ENCODE measurements at places on chromosomes 16 and 17.

DNA sequence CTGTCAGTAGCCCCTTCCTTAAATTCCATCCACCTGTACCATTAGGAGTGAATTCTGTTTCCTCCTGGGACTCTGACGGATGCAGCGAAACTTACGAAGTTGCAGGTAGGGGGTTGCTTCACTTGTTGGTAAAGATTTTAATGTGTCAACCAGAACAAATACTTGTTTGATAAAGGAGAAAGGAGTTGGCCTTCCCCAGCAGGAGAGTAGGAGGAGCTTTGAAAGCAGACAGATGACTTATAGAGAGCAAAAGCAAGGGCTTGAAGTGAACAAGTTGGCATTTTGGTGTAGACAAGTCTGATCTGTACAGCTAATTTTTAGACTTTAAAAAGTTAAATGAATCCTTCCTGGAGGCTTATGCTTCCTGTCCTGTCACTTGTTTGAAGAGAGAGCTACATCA lies 38.1 kb upstream of the PMFBP1 start:
- DNase-seq = no peak

- no peak for DNase-seq
These were observed 19.3 kb upstream of the NSMCE1 start for GRCh38 chr16:27287887-27288286.

- DNase-seq = no peak
These were observed 178.5 kb downstream of the MAF start for GRCh38 chr16:79422064-79422463.

DNA sequence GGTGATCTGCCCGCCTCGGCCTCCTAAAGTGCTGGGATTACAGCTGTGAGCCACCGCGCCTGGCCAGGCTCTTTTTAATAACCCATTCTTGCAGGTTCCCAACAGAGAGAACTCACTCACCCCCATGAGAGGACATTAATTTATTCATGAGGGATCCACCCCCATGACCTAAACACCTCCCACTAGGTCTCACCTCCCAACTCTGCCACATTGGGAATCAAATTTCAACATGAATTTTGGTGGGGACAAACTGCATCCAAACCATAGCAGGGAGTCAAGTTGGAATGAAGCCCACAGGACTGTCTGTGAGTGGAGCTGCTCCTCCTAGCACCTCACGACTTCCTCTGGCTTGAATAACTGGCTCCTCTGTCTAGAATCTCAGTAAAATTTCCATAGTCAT lies 85.5 kb downstream of the WWP2 start:
- DNase-seq = no peak

DNA sequence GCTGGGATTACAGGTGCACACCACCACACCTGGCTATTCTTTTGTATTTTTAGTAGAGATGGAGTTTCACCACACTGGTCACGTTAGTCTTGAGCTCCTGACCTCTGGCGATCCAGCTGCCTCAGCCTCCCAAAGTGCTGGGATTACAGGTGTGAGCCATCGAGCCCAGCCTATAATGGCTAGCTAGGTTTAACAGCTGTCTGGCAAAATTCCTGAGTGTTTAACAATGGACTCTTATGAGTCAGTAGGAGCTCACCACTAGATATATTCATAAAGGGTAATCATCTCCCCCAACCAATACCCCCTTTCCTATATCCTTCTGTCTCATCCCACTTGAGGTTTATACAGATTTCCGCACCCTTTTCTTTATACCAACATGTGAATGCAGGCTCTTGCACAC lies 91.5 kb upstream of the CDH13 start:
- no peak for DNase-seq

Measured in stimulated activated CD8-positive, alpha-beta memory T cell treated with anti-CD3 and anti-CD28 coated beads, Interleukin-12 subunit alpha, Interleukin-12 subunit beta, amount 100 ng/mL, for 4 hours (primary cell).